ENCODE measurements at places on chromosomes 2 and 18. TPM values are rescaled to one million over a fixed set of nuclear protein-coding genes. Genes with fewer than 3 reads are reported as not detected.

HOXD3 gene
- total RNA-seq = 0.32 TPM

GKN2 gene
- 4.3 TPM for total RNA-seq

MEP1B gene
- total RNA-seq = not detected

LOXHD1 gene
- not detected for total RNA-seq

MOGAT1 gene
- not detected for total RNA-seq

MAP3K19 gene
- not detected for total RNA-seq

PCBP1 gene
- total RNA-seq = 353 TPM

TRIM43 gene
- total RNA-seq = not detected

SLC30A3 gene
- total RNA-seq = 3.6 TPM

ASB18 gene
- not detected for total RNA-seq

SERPINB13 gene
- total RNA-seq = not detected

CPO gene
- not detected for total RNA-seq

MATN3 gene
- total RNA-seq = 9.8 TPM

UGT1A5 gene
- not detected for total RNA-seq

IGFBP2 gene
- 90.1 TPM for total RNA-seq

TMEM18 gene
- total RNA-seq = 47.8 TPM

CYS1 gene
- 1.2 TPM for total RNA-seq

OSR1 gene
- total RNA-seq = 5.8 TPM

SNED1 gene
- 0.33 TPM for total RNA-seq

All from A549 treated with ZK216348 at 1 μM for 4 hours (cell line).